ENCODE measurements at places on chromosomes 1 and 21.
A peak's percentile ranks its signal among the peaks of the same experiment; 100 is the strongest.

DNA sequence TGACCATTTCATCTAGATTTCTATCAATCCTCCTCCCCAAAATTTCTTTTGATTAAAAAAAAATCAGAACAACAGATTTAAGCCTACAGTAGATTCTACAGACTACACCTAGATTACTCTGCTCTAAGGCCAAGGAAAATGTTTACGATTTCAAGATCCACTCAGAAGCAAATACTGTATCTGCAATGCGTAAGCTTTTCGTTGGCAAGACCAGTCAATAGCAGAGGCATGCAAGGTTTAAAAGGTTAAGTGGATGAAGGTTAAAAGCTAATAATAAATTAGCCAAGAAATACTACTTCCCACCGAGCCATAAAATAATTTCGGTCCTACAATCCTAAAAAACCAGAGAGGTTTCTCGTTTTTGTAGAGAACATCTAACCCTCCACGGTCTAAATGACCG lies 1.3 kb downstream of the CLSTN1 start:
- no peak for DNase-seq

DNA sequence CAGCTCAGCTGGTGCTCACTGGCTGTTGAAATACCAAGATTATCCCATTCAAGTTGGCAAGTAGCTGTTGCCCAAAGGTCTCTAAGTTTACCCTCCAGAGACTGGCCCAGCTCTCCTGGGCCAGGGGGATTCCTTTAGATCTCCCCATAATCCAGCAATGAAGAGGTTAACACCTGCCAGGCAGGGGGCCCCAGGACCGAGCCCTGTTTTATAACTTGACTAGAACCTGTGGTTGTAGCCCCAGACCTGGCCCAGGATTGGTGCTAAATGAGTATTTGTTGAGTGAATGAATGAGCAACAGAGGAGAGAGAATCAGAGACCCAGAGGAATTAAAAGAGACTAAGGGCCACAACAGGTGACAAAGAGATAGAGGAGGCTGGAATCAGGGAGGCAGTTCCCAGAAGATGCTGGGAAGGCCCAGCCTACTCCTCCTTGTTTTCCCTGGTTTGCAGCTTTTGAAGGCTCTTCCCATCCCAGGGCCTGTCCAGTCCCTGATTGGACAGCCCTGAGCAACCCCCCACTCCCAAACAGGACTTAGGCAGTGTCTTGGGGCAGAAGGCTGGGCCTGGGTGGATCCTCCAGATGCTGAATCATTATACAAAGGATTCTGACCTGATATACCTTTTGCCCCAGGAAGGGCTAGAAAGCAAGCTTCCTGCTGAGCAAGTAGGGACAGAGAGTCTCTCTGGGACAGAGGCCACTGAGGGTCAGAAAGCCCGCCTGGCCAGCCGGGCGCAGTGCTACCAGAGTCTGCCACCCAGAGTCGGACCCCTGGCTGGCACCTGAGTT lies 2.4 kb upstream of the RHBG start:
- DNase-seq, result no peak

DNA sequence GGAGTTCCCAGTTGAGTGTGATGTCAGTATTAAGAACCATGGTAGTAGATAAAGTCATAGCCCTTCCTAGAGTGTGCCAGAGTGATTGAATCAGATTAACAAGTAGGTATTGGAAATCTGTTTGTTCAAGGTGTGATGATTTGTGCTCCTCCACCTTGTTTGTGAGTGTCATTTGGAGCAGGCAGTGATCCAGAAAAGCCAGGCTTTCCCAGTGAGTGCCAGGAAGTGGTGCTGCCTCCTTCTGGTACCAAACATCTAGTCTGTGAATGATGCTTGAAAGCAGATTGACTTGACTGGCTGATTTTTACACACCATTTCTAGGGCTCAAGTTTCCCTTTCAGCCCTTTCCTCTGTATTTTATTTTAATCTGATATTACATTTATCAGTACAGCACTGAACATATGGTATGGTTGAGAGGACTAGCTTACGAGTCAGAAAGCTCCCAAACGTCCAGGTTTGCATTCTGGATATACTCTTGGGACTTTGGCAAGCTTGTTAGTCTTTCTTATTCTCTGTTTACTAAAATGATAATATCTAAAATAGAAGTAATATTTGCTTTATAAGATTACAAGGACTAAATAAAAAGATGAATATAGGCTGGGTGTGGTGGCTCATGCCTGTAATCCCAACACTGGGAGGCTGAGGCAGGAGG lies 100.7 kb downstream of the PATJ start:
- DNase-seq, result peak; percentile 26

- DNase-seq, result no peak
Observed at GRCh38 chr1:241533326-241534115, 1.3 kb downstream of the KMO start.
